DMS 273 treated with DMSO at 0.1 percent for 48 hours (cell line): ENCODE measurements at places on chromosomes 16 and 17.
A peak's percentile ranks its signal among the peaks of the same experiment; 100 is the strongest.

DNA sequence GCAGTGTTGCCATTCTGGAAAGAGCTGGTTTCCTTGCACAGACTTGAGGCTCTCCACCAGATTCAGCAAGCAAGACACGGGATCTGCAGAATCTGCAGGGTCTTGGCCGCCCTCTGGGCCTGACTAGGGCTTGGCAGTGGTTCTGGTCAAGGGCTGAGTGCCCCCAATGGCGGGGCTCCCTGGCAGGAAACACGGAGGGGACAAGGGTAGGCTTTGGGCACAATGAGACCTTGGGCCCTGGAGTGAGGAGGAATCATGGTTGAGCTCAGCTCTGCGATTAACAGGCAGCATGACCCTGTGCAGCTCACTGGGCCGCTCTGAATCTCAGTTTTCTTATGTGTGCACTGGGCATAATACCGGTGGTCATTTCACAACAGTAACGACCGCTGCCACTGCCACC lies 249.9 kb downstream of the GSG1L start:
- DNase-seq = no peak

GRCh38 chr16:84475643-84476240 lies 28.7 kb downstream of the MEAK7 start:
- no peak for DNase-seq

DNA sequence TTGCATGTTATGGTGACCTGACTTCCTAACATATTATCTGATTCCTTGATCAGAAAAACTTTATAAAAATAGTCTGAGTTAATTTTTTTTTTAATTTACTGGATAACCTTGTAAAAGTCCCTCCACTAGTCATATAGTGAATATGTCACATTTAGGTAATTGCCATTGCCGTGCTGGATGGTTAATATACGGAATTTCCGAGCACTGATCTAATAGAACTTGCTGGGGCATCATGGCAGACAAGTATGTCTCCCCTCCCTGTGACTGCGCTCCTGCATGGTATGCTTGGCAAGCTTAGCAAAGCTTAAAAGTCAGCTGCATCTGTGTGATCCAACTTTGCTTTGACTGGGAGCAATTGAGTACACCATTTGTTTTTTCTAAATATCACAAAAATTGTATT lies 239.4 kb upstream of the TBX2 start:
- no peak for DNase-seq

DNA sequence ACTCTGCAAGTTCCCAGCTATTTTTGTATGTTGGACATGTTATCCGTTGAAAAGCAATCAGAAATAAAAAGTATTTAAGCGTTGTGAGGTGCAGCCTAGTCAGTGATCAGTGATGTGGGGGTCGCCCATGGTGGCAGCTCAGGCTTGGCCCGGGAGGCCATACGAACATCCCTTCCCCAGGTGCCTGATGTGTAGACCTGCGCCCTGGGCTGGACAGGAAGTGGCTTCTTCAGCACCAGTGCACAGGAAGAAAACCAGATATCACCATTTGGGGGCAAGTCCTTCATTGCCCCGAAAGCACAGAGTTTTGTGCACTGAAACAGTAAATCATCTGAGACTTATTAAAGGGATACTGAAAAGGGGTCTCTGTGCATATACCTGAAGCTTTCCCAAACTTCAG lies 98.9 kb downstream of the SOCS1 start:
- DNase-seq = no peak

GRCh38 chr17:49746791-49747490 lies 17.0 kb downstream of the FAM117A start:
- DNase-seq = no peak

GRCh38 chr16:9081843-9082242 lies 9.6 kb upstream of the HAPSTR1 start:
- DNase-seq = no peak

- no peak for DNase-seq
Measured at GRCh38 chr16:13935408-13935807, 15.5 kb downstream of the ERCC4 start.

DNA sequence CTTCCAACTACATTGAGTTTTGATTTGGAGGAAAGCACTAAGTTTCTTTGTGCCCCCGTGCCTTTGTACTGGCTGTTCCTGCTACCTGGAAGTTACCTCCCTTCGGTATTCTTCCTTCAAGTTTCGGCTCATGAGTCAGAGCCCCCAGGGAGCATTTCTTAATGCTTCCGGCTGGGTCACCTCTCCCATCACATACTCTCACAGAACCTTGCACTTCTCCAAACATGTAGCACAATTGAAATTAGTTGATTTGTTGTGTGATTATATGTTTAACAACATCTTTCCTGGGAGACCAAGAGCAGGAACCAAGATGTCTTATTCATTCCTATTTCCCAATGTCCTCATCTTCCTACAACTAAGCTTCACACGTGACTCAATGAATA lies 158.6 kb upstream of the CDH5 start:
- no peak for DNase-seq

- DNase-seq = no peak
Measured at GRCh38 chr16:84683691-84684591, 15.9 kb upstream of the USP10 start.

GRCh38 chr17:41773190-41773588 lies 13.3 kb downstream of the JUP start:
- DNase-seq = peak; percentile 51

GRCh38 chr17:38719943-38720641 lies 10.0 kb upstream of the CISD3 start:
- DNase-seq = no peak

DNA sequence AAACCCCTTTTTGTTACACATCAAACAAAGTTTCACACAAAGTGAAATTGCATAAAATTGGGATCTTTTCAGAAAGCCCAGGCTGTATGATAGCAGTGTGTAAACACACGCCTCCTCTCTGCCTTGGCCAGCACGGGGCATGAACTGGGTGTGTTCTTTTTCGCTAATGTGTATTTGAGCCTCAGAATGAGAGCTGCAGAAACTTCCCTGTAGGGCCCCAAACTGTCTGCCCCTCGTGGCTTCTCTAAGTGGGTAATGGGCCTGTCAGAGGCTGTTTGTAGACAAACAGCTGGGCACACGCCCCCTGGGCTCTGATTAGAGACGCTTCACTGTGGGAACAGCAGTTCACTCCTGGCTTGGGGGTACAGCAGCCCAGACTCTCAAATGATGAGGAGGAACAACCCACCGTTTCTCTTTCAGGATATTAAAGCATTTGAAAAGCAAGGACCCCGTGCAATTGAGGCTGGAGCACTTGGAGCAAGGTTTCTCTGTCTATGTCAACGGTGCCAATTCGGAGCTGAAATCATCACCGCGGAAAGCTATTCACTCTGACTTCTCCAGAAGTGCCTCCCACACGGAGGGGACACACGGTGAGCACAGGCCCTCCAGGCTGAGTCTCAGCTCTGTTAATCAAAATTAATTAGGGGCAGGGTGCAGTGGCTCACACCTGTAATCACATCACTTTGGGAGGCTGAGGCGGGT lies 78.4 kb downstream of the KATNIP start:
- no peak for DNase-seq

DNA sequence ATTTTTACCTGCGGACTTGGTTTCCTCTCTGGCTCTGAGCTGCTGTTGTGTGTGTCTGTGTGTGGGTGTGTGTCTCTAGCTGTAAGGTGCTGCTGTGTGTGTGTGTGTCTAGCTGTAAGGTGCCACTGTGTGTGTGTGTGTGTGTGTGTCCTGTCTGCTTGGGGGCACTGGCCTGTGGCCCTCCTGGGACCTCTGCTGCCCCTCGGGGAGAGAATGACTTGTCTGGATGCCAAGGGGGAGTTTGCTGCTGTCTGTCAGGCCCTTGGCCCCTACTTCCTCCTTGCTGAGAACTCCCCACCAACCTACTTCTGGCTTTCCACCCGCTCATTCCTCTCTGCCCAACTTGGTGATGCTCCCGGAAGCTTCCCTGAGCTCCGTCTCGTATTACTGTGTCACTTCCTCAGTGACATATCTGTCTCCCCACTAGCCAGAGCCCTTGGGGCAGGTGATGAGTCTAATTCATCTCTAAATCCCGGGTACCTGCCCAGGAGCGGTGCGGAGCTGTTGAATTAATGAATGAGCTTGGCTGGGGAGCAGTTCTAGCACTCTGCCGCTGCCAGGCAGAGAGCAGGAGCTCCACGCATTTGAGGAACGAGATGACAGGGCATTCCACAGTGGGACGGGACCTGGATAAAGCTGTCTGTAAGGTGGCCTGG lies 3.5 kb upstream of the LASP1NB start:
- DNase-seq = no peak

DNA sequence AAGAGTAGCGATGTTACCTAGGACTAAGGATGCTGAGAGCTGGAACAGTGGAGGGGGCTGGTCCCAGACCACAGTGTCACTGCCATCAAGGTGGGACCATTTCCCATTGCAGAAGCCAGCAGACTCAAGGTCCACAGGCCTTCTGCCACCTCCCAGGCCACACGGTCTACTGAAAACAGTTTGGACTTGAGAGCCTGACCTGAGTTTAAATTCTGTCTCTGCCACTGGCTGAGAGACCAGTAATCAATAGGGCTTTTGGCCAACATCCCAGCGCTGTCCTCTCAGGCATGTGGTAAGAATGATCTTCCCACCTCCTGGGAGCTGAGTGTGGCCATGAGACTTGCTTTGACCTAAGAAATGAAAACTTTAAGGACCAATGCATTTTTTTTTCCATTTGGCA lies 331.4 kb upstream of the CDH5 start:
- DNase-seq = no peak

GRCh38 chr16:47694543-47694942 lies 233.4 kb downstream of the PHKB start:
- no peak for DNase-seq

GRCh38 chr16:84410361-84411138 lies 42.2 kb downstream of the ATP2C2 start:
- DNase-seq = no peak

DNA sequence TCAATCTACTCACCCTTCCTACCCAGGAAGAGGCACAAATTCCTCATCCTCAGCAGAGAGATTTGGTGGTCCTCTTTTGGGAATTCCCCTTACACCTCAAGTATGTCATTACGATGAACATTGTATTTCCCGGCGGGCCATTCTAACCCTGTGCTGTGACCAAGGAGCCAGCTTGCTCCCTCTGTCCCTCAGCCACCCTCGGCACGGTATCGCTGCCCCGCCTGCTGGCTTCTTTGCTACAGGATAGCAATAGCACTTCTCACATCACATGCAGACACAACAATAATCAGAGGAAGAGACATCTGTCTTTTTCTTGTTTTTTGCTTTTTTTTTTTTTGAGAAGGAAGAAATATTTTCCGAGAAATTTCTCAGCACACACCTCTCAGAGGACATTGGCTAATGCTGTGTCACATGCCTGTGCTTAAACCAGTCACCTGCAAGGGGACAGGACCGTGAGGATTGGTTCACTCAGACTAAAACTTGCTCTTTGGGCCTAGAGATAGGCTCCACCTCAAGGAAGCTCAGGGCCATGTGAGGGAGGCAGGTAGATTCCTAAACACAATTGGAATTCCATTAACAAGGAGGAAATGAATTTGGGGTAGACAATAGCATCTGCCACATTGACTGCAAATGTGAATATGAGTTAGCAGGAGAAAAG lies 41.2 kb downstream of the TMC5 start:
- DNase-seq = no peak

GRCh38 chr17:75551266-75551665 lies 25.8 kb downstream of the LLGL2 start:
- DNase-seq = no peak

DNA sequence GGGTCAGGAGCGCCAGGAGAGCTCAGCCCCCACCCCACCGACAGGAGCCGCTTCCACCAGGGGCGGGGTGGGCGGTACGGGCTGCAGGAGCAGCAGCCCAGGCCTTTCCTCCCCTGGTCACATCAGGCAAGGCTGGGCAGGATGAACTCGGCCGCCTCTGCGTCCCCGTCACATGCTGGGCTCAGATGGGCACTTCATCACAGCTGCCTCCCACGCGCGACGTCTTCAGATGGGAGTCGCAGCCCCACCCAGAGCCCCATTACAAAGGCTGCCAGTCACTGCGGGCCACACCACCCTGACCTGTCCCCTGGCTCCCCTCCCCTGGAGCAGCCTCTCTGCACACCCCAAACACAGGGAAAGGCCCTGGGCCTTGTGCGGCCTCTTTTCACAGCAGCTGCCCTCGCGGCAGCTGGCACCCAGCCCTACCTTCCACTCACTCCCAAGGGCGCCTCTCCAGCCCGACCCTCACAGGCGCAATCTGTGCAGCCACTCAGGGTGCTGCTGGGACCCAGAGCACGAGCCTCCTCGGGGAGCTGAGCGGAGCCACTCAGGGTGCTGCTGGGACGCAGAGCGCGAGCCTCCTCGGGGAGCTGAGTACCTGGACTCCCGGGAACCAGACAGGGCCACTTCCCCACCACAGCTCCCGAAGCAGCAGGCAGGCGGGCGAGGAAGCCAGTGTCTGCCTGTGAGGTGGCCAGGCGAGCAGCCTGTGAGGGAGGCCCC lies 4.7 kb downstream of the ZNF598 start:
- DNase-seq = no peak

DNA sequence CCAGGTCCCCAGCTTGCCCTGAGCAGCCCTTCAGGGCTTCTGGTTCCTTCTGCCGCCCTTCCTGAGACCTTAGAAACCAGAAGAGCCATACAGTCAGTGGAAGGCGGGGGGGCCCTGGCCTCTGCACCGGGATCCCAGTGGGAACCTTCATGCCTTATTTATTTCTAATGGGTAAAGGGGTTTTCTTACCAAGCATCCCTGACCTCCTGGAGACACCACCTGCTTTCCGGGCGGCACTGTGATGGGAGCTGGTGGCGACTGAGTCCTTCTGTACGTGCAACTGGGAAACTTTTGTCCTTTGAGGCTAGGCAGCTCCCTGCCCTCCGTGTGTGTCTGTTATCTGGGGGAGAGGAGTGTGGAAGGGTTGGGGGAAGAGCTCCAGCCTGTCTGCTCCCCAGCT lies 7.2 kb upstream of the MRPL58 start:
- no peak for DNase-seq

DNA sequence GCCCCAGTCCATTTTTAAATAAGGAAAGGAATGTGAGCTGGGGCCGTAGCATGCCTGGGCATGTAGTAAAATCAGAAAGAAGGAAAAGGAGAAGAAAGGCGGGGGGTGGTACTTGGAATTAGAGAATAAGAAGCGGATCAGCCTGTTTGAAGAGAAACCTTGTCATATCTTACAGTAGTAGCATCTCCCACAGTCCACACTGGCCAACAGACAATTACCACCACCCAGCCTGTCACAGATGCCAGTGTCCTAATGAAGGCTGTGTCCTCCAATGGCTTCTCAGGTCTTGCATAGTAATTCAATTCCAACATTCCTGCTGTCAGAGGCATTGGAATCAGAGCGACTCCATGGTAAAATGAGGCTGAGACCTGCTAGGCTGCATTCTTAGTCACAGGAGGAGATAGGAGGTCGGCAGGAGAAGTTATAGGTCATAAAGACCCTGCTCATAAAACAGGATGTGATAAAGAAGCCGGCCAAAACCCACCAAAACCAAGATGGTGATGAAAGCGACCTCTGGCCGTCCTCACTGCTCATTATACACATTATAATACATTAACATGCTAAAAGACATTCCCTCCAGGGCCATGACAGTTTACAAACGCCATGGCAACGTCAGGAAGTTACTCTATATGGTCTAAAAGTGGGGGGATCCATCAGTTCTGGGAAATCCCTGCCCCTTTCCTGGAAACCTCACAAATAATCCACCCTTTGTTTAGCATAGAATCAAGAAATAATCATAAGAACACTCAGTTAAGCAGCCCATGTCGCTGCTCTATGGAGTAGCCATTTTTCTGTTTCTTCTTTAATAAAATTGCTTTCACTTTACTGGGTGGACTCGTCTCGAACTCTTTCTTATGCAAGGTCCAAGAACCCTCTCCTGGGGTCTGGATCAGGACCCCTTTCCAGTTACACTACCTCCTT lies 9.6 kb upstream of the AKAP10 start:
- no peak for DNase-seq
